Smooth muscle cell of bladder (primary cell): ENCODE measurements at places on chromosomes 6 and 20. TPM values are rescaled to one million over a fixed set of nuclear protein-coding genes. Genes with fewer than 3 reads are reported as not detected.

Gene BTN1A1
- total RNA-seq, result not detected in 2 replicates

Gene SLC32A1
- not detected in 2 replicates for total RNA-seq

Gene LPA
- not detected in 2 replicates for total RNA-seq

Gene POLR1H
- 34.9 and 39.5 TPM in 2 replicates for total RNA-seq

Gene GRM1
- under 0.01 TPM in 2 replicates for total RNA-seq

Gene OLIG3
- not detected in 2 replicates for total RNA-seq

Gene EYA4
- 16.6 and 16.8 TPM in 2 replicates for total RNA-seq

Gene ZNF311
- total RNA-seq, result 1.9 and 2.1 TPM in 2 replicates

Gene PSORS1C1
- total RNA-seq, result 1.7 and 2.1 TPM in 2 replicates

Gene PSMG4
- total RNA-seq, result 42.2 and 46.6 TPM in 2 replicates

Gene SPTLC3
- 2.8 and 6.5 TPM in 2 replicates for total RNA-seq

Gene C6orf52
- total RNA-seq, result 0.43 TPM in 1 of 2 replicates, not detected in the other

Gene ELOVL4
- total RNA-seq, result 4.7 and 5.6 TPM in 2 replicates

Gene ECT2L
- total RNA-seq, result under 0.01 TPM in 1 of 2 replicates, not detected in the other

Gene LINC00237
- total RNA-seq, result not detected in 2 replicates

Gene CST2
- 0.55 and 0.71 TPM in 2 replicates for total RNA-seq

Gene DPPA5
- not detected in 2 replicates for total RNA-seq

Gene FOXA2
- total RNA-seq, result under 0.01 TPM in 1 of 2 replicates, not detected in the other

Gene BMP5
- total RNA-seq, result under 0.01 and 2.1 TPM in 2 replicates

Gene DZANK1
- total RNA-seq, result 0.83 and 0.85 TPM in 2 replicates

Gene DAAM2
- total RNA-seq, result 1.4 and 1.9 TPM in 2 replicates

Gene LIME1
- total RNA-seq, result 1.6 and 2.2 TPM in 2 replicates

Gene TPBG
- total RNA-seq, result 29.3 and 53.2 TPM in 2 replicates

Gene SLC35D3
- total RNA-seq, result not detected in 2 replicates

Gene BTBD3
- 19.7 and 22.8 TPM in 2 replicates for total RNA-seq

Gene SIRPG
- not detected in 2 replicates for total RNA-seq

Gene SLC17A1
- total RNA-seq, result not detected in 2 replicates

Gene HACE1
- 16.9 and 18.1 TPM in 2 replicates for total RNA-seq

Gene LAMA4
- total RNA-seq, result 385 and 421 TPM in 2 replicates

Gene SLC22A7
- not detected in 2 replicates for total RNA-seq

Gene TRIM31
- total RNA-seq, result not detected in 2 replicates

Gene HEY2
- not detected in 2 replicates for total RNA-seq

Gene CFAP61
- total RNA-seq, result under 0.01 TPM in 1 of 2 replicates, not detected in the other

Gene BPIFB4
- not detected in 2 replicates for total RNA-seq

Gene SLC17A2
- total RNA-seq, result not detected in 2 replicates

Gene CCDC170
- total RNA-seq, result 2.6 and 3.1 TPM in 2 replicates

Gene C2
- total RNA-seq, result 5.4 and 8.4 TPM in 2 replicates

Gene MAS1
- total RNA-seq, result under 0.01 and 0.09 TPM in 2 replicates

Gene KIF25
- not detected in 2 replicates for total RNA-seq

Gene EFCAB8
- 0.28 TPM in 2 replicates for total RNA-seq

Gene CGAS
- total RNA-seq, result 3.4 and 4.3 TPM in 2 replicates

Gene SLC13A3
- total RNA-seq, result 2.7 and 4.9 TPM in 2 replicates

Gene GSTA3
- total RNA-seq, result not detected in 2 replicates

Gene OPN5
- total RNA-seq, result not detected in 2 replicates

Gene GPX5
- not detected in 2 replicates for total RNA-seq

Gene STX7
- total RNA-seq, result 17.1 and 30.2 TPM in 2 replicates

Gene PROKR2
- total RNA-seq, result not detected in 2 replicates
